ENCODE measurements at places on chromosomes 16 and 17. TPM values are rescaled to one million over a fixed set of nuclear protein-coding genes. Genes with fewer than 3 reads are reported as not detected.

DNA sequence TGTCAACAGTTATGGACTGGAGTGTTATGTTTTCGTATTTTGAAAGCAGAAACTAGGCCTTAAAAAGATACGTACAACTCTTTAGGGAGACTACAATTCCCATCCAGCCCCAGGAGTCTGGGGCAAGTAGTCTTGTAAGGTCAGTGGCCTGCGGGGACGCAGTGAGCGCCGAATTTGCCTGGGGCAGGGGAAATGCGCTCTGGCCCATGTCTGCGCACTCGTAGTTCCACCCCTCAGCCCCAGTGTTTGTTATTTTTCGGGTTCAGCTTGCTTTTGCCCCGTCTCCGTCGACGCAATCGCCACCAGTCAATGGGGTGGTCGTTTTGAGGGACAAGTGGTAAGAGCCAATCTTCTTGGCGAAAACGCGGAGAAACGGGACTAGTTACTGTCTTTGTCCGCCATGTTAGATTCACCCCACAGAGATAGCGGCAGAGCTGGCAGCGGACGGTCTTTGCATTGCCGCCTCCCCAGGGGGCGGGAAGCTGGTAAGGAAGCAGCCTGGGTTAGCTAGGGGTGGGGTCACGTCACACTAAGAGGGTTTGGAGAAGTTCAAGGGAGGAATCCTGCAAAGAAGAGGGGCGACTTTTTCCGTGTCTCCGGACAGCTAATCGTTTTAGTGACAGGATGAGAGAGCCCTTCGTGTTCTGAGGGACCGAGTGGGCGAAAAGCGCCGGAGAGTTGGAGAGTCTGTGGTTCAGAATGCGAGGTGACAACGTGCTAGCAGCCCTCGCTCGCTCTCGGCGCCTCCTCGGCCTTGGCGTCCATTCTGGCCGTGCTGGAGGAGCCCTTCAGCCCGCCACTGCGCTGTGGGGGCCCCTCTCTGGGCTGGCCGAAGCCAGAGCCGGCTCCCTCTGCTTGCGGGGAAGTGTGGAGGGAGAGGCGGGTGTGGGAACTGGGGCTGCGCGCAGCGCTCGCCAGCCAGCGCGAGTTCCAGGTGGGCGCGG, 1.1 kb upstream of the BRCA1 start:
- no peak for DNase-seq

- no peak for DNase-seq
These were observed 57.5 kb downstream of the CYB5B start for GRCh38 chr16:69481901-69482341.

DNA sequence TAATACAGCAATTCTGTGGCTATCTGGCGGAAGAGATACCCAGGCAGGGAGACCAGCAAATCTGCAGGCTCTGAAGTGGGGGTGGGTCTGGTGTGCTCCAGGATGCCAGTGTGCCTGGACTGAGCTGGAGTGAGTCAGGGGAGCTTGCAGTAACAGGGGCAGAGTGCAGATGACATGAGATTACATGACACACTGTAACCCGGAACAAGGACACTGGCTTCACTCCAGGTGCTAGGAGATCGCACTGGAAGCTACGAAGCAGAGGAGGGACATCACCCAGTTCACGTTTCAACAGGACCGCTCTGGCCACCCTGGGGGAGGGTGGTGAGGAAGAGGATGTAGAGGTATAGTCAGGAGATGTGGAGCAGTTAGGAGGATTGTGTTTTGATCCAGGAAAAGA, 475.6 kb downstream of the CDH13 start:
- DNase-seq, result no peak

ARHGAP44 gene
- 1.4 TPM for total RNA-seq

TMC8 gene
- total RNA-seq, result 1.1 TPM

GRCh38 chr16:83350481-83350880, 457.3 kb upstream of the HSBP1 start:
- no peak for DNase-seq

DNA sequence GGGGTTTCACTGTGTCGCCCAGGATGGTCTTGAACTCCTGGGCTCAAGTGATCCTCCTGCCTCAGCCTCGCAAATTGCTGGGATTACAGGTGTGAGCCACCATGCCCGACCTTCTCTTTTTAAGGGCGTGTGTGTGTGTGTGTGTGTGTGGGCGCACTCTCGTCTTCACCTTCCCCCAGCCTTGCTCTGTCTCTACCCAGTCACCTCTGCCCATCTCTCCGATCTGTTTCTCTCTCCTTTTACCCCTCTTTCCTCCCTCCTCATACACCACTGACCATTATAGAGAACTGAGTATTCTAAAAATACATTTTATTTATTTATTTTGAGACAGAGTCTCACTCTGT, 3.9 kb downstream of the STH start:
- no peak for DNase-seq

DNA sequence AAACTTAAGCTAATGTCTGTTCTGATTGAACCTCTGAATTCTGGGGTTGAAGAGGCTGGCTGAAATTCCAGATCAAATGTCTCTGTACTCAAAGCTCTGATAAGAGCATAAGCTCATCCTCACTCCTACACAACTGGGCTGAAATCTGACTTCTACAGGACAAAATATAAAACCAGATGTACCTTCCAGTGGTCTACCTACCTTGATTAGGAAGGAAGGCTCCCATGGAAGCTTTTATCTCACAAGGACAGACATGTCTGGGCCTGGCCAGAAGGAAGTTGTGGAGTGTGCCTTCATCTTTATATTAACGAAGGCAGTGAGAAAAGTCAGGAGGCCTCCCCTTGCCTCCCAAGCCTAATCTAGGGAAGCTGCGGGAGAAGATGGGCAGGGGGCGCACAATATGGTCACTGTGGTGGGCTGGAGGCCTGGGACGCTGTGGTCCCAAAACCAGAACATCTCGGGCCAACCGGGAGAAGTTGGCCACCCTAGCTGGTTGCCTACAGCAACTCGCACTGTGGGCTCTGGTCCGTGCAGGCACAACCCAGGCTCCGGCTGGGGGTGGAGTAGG, 55.6 kb upstream of the LRRC37A3 start:
- no peak for DNase-seq

KRTAP4-9 gene
- total RNA-seq, result not detected

DNA sequence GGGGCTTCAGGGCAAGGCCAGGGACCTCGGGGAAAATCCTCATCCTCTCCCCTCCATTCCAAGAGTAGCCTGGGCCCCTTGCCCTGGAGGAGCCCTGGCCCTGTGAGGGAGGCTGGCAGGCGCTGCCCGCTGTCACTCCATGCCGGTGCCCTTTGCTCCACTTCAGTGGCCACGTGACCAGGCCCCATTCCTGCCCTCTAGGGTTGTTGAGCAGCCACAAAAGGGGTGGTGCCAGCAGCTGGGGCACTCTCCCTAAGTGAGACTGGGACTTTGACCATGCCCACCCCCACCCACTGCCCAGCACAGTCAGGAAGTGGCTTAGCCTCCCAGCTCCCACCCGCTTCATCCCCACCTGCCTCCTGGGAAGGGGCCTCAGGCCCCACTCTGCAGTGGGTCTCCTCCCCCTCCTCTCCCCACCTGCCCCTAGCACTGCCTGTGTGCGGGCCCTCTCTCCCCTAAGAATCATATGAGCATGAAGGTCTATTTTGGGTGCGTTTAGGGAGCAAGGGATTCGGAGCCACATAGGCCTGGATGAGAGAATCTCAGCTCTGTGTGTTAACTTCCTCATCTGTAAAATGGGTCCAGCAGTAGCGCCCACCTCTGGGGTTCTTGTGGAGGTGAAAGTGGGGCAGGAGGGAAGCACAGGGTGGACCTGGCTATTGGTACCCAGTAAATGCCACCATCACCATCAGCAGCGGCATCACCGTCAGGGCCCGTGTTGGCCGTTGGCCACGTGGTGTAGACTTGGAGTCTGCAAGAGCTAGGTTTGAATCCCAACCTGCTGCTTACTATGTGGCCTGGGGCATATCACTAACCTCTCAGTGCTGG, 7.2 kb downstream of the PDK2 start:
- no peak for DNase-seq

DNA sequence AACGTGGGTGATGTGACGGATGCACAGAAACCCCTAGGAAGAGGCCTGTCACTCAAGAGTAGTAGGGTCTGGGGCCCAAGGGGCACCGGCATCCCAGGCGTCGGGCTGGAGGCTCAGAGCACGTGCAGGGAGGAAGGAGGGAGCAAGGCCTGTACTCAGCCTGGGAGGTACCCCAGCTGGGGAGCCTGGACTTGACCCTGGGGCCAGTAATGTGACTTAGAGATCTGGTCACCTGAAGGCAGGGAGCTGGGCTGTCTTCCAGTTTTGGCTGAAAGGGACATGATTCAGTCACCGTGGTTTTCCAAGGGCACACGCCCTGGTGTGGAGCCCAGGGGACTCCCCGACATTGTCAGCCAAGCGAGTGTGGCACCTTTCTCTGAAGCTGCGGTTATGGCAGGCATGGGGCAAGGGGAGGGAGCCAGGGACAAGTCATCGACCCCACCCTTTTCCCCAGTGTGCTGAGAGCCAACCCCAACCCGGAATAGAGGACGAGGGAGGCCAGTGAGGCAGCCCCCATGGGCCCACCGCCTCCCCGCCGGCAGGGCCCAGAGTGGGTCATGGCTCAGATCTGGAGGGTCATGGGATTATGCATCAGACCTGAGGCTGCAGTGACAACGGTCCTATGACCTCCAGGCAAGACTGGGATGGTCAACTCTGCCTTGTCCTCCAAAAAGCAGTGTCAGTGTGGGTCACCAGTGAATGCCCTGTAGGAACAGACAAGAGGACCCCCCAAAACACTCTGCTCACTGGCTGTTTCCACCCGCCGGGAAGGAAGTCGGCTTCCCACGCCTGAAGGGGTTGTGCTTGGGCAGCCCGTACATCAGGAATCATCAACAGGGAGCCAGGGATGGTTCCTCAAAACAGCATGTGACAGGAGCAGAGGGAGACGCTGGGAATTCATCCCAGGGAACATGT, 41.9 kb downstream of the MEAK7 start:
- no peak for DNase-seq

DBNDD1 gene
- total RNA-seq, result 15.5 TPM

- DNase-seq, result no peak
These were observed 37.7 kb upstream of the SREBF1 start for GRCh38 chr17:17874478-17874877.

- DNase-seq, result no peak
These were observed 405.5 kb downstream of the CPPED1 start for GRCh38 chr16:12398029-12398682.

SMPD3 gene
- not detected for total RNA-seq

HOXB4 gene
- 10.3 TPM for total RNA-seq

KRTAP9-1 gene
- not detected for total RNA-seq

CDH3 gene
- 8.6 TPM for total RNA-seq

DNA sequence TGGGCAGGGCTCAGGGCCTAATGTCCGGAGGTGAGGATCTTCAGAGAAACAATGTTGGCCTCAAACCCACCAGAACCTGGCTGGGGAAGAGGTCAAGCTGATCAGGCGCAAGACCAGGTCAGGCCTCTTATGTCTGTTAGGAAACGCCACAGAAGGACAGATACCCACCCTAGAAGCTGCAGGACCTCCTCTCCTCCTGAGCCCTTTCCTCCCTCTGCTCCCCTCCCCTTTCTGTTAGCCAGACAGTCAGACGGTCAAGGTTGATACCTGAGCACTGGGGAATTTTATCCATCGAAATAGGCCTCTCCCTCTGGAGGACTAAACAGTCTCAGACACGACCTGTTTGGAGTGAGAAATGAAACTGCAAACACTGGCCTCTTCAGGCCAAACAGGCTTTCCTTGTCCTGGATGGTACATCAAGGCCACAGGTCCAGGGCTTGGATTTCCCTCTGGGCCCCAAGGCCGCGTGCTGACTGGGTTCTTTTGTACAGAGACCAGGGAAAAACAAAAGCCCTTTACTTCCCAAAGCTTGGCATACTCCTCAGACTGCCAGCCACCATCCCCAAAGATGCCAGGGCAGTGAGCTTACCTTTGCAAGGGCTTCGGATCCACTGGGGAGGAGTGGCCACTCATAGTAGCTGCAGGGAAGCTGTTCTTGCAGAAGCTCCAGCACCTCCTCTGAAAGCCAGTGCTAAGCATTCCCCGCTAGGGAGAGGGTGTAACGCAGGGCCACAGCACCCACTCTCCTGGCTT, 135.8 kb downstream of the CCDC182 start:
- DNase-seq, result no peak

EME2 gene
- total RNA-seq, result 8.8 TPM

DNA sequence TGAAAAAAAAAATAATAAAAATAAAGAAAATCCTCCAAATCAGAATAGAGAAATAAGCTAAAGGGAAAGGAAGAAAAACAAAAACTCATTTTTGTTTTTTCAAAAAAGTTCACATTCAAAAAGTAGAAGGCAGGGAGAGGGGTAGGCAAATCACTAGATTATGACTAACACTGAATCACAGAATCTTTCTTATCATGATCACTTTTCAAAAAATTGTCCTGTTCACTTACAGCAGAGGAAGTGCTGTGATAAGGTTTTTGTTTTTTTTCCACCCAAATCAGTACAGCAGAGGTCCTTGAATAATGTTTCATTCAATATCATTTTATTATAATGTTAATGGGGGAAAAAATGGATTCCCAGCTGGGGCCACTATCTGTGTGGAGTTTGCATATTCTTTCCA, 106.4 kb downstream of the CA4 start:
- DNase-seq, result no peak

GRCh38 chr16:89491238-89491869, 993 bp upstream of the ANKRD11 start:
- no peak for DNase-seq

SRL gene
- 0.10 TPM for total RNA-seq

GRCh38 chr17:34312080-34312479, 7.2 kb upstream of the CCL8 start:
- no peak for DNase-seq

- DNase-seq, result no peak
These were observed 45.2 kb upstream of the GSE1 start for GRCh38 chr16:85567935-85568334.

TP53TG3F gene
- not detected for total RNA-seq

CCL16 gene
- total RNA-seq, result not detected
